CD4-positive, alpha-beta T cell treated with Interleukin-12 subunit alpha and Interleukin-12 subunit beta, for 1 hour (primary cell): ENCODE measurements at places on chromosomes 7 and 10.

DNA sequence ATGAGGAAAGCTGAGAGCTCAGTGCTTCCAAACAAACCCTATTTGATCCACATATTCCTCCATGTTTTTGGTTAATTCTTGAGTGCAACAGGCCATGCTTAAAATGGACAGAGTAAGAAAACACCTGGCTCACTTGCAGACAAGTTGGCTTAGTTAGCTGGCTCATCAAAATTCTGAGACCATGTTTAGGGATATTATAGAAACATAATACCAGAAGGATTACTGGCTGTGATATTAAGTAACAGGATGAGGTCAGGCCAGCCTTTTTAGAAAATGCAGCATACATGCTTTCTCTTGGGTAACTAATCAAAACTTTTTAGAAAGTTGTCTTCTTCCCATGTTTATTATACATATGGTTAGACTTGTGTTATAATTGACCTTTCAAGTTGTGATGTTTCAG is 867.2 kb upstream of the LRRTM3 start:
- no peak for DNase-seq

GRCh38 chr10:79056361-79056735 is 12.4 kb upstream of the ZMIZ1 start:
- no peak for DNase-seq

- no peak for DNase-seq
Observed at GRCh38 chr7:116384936-116385635, 114.5 kb upstream of the CAV2 start.

DNA sequence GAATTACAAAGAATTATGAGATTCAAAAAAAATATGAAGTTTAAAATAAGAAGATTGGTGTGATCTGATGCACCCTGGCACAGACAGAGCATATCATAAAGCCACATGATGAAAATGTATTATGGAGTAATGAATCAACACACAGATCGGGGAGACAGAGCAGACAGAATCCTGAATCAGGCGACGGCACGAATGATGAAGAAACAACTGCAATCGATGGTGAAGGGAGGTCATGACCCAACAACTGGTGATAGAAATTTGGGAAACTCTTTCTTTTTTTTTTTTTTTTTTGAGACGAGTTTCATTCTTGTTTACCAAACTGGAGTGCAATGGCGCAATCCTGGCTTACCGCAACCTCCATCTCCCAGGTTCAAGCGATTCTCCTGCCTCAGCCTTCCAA is 1054.0 kb downstream of the TYW1 start:
- DNase-seq, result no peak

DNA sequence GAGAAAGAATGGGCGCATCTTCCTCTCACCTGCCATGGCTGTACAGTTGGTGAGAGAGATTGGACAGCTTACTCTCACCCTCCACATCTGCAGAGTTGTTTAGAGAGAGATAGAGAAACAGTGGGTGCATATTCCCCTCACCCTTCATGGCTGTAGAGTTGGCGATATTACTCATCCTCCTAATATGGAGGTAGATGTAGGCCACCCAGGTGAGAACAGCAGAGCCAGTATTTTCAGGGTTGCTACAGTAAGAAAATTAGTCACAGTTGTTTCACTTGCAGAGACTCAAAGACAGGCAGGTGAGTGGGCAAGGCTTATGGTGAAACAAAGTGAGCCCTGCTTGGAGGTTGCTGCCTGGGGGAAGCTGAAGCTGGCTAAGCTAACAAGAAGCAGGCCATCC is 65.0 kb upstream of the PFKP start:
- DNase-seq, result no peak

DNA sequence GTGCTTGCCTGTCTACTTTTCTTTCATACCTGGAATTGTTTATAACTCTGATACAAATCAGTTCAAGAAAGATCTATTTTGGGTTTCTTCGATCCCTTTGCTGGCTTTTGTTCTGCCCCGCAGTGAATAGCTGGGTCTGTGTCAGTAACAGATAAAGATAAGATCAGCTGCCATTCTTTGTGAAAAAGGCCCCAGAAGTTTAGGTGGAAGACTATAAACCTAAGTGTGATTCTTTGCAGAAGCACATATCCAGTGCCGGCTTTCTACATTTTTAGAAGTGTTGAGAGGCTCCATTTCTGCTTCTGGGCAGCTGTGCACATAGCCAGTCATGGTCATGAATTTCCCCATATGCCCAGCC is 686.4 kb upstream of the C7orf33 start:
- DNase-seq, result no peak

DNA sequence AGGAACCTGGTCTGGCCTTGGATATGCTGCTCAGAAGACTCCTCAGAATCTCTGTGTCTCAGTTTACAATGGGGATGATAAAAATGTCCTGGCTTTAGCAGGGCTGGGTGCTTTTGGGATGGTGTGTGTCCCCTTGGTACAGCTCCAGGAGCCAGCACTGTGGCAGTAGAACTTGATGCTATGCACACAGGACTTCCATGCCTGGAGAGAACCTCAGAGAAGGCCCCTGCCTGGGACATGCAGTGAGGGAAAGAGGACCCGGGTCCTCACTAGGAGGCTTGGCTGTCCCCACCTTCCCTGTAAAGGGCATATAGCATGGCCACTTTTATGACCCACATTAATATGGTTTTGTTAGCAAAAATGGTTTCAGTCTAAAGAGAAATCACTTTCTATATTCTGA is 100.5 kb downstream of the GLRX3 start:
- no peak for DNase-seq

DNA sequence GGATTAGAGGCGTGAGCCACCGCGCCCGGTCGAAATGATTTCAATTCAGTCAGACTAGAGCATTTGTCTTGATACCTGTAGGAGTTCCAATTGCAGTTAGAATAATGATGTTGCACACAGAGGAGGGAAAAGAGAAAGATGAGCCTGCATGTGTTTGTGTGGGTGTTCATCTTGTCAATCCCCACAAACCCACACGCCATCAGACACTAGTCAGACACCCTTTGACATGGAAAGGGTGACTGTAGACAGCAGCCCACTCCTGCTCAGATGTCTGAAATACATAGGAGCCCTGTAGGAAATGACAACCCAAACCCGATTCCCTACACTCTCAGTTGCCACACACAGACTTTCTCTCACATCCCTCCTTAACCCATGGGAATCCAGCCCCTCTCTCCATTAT is 92.0 kb downstream of the ABLIM1 start:
- no peak for DNase-seq

DNA sequence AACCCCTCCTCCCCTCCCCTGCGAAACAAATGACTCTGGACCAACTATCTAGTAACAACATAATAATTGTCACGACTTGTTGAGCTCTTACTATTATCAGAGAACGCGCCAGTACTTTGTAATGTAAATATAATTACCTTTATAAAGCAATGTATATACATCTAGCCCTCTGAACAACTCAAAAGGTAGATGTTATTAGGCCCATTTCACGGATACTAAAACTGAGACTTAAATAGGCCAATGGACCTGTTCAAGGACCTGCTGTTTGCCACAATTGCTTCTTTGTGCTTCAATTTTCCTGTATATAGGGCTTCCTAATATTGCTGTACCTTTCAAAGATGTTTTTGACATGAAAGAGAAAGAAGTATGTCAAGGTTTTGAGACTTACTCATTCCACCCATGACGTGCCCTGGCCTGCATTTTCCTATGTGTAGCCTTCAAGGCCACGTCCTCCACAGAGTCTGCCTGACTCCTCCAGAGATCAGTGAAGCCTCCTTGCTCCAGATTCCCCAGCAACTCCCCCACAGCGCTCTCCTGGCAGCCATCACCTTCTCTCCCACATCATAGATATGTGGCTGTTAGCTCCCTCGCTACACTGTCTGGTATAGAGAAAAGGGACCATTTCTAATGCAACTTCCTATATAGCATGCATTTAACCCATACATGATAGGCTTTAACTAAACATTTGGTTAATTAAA is 156.6 kb downstream of the SKIDA1 start:
- DNase-seq, result no peak

DNA sequence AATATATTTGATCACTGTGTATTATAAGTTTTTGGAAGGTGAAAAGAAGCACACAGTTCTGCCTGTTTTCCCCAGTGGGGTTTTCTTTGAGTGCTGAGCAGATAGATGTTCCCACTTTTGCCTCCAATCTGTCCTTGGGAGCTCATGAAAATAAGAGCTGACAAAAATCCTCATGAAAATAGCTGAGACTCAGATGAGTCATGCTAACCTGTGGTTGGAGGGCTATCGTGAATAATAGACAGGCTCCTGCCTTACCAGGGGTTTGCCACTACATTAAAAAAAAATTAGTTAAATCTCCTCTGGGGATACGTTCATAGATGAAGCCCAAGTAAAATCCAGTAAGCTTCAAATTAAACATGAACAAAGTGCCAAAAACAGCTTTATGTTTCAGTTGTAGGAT is 10.9 kb upstream of the AOAH start:
- no peak for DNase-seq

- no peak for DNase-seq
Observed at GRCh38 chr10:13831711-13832141, 245.0 kb downstream of the PRPF18 start.

GRCh38 chr7:13987395-13987794 is 2.1 kb downstream of the ETV1 start:
- no peak for DNase-seq

DNA sequence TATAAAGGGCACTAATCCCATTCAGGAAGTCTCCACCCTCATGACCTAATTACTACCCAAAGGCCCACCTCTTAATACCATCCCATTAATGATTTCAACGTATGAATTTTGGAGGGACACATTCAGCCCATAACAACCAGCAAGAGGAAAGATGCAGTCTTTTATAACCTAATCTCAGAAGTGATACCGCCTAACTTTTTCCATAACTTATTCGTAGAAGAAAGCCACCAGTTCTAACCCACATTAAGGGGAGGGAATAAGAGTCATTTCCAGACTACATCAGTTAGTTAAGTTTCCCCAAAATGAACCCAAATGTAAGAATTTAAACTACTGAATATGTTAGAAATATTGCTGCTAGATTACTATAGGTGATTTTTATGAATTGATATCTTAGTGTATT is 32.1 kb upstream of the LHFPL3 start:
- DNase-seq, result no peak

- DNase-seq, result no peak
Observed at GRCh38 chr10:132542819-132543218, 5.2 kb downstream of the INPP5A start.

GRCh38 chr7:131111081-131111576 is 216.5 kb upstream of the MKLN1 start:
- DNase-seq, result peak; percentile 52

DNA sequence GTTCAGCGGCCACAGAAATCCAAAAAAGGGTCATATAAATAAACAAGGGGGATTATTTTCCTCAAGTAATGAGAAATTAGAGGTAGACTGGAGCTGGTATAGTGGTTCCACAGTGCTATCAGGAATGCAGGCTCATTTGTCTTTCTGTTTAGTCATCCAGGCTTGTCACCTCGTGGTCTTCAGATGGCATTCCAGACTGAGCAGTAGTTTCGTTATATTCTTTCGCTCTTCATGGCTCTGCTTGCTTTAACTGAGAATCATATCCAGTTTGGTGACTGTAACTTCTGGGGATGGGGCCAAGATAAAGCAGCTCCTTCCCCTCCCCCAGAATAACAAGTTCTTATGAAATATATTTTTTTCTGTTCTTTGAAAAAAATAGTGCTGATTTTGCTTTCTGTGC is 9.5 kb downstream of the ANKIB1 start:
- no peak for DNase-seq
